Left ventricle myocardium inferior (tissue), 1 donor: ENCODE measurements at places on chromosomes 16 and 17.

DNA sequence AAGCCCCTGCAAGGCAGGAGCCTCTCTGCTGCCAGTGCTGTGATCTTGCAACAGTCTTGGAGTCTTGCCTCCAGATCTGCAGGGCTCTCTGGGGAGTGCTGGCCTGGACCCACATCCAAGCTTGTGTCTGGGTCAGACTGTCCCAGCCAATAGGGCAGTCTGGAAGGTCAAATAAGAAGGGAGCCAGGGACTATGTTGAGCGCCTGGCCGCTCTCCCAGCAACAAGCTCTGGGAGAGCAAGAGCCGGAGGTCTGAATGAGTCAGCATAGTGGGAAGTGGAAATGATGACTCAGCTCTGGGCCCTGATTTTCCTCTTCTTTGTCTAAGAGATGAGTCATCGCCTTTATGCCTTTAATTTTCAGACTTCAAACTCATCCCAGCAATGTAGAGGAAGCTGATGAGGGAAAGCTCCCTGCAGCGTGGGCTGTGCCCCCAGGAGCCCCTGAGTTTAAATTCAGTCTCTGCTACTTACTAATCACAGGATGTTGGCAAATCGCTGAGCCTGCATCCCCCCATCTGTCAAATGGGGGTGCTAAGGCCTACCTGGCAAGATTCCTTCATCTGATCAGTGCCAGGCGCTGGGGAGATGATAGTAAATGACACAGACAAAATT, 43.6 kb upstream of the HAPSTR1 start:
- H3K27me3 ChIP-seq: no peaks in the 10 kb centered on the region
- peak; percentile 85 for DNase-seq
- no peaks in the 10 kb centered on the region for H3K36me3 ChIP-seq
- H3K27ac ChIP-seq: peak overlapping the region; percentile 82

GRCh38 chr17:64779376-64780095, 117.4 kb upstream of the SMURF2 start:
- H3K36me3 ChIP-seq: peaks cover 11% of the 10 kb centered on the region
- H3K4me1 ChIP-seq: peaks cover 68% of the 10 kb centered on the region
- H3K27ac ChIP-seq: peak overlapping the region; percentile 87
- H3K27me3 ChIP-seq: peaks cover 70% of the 10 kb centered on the region
- peak overlapping the region; percentile 72 for H3K4me3 ChIP-seq

- no peak overlapping the region for H3K27ac ChIP-seq
- H3K27me3 ChIP-seq: peaks cover 98% of the 10 kb centered on the region
- peaks cover 32% of the 10 kb centered on the region for H3K4me1 ChIP-seq
- DNase-seq: no peak
These were observed 1.1 kb upstream of the HNF1B start for GRCh38 chr17:37745801-37746426.

GRCh38 chr17:6576038-6576785, 19.9 kb upstream of the PITPNM3 start:
- no peaks in the 10 kb centered on the region for H3K27me3 ChIP-seq
- H3K4me1 ChIP-seq: peaks cover 15% of the 10 kb centered on the region
- no peak overlapping the region for H3K27ac ChIP-seq
- DNase-seq: no peak
- H3K36me3 ChIP-seq: peaks cover 20% of the 10 kb centered on the region

DNA sequence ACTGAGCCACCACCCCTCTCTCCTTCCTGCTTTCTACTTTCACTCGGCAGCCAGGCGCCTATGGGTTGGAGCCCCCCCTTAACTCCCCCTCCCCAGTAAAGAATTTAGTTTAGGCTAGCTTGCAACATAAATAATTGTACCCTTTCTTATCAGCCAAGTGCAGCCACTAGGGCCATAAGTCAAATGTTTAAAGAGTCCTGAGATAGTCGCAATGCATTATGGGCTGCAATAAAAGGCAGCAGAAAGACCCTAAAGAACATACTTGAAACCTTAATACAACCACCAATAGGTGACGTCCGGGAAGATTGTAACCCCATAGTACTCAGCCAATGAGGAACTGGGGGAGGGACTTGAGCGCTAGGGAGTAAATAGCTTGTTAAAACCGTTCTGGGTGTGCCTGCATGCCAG, 40.5 kb downstream of the C16orf82 start:
- DNase-seq: no peak
- H3K36me3 ChIP-seq: no peaks in the 10 kb centered on the region
- peaks cover 44% of the 10 kb centered on the region for H3K27me3 ChIP-seq
- peaks cover 12% of the 10 kb centered on the region for H3K4me1 ChIP-seq
- no peak overlapping the region for H3K4me3 ChIP-seq

- H3K4me1 ChIP-seq: no peaks in the 10 kb centered on the region
- no peak overlapping the region for H3K27ac ChIP-seq
- H3K36me3 ChIP-seq: no peaks in the 10 kb centered on the region
- no peak for DNase-seq
- peaks cover 62% of the 10 kb centered on the region for H3K27me3 ChIP-seq
These were observed 3.5 kb downstream of the MEFV start for GRCh38 chr16:3252967-3253366.

DNA sequence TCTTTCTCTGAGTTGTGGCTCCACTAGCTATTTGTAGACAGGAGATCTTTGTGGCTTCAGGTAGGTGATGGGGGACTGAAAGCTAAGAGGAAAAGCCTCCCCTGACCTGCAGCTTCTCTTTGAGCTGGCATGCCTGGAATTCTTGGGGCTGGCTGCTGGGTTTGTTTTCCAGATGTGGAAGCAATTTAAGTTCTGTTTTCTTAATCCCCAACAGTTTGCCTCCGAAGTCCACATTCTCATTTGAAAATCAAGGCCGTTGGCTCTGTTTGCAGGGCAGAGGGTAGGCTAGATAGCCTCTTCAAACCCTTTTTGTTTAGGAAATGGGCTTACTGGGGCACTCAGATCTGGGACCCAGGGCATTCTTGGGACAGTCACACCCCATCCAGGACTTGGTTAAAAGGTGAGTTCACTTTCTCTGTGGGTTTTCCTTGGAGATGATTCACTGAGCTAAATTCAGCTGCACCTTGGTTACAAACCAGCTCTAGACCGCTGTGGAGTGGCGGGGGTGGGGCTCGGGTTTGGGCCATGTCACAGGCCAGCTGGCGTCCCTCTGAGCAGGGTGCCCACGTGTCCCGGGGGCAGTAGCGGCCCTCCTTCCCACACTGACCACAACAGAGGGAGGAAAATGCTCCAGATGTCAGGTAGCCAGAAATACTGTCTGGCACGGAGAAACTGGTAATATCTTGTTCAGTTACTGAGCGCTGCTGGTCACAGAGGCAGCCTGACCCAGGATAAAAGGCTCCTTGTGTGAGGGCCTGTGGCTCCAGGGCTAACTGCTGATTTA, 108.5 kb downstream of the RAB11FIP4 start:
- H3K27ac ChIP-seq: peak overlapping the region; percentile 84
- H3K36me3 ChIP-seq: no peaks in the 10 kb centered on the region
- peak overlapping the region; percentile 23 for H3K4me3 ChIP-seq

- peak; percentile 62 for DNase-seq
- no peaks in the 10 kb centered on the region for H3K36me3 ChIP-seq
- H3K4me1 ChIP-seq: no peaks in the 10 kb centered on the region
- no peak overlapping the region for H3K4me3 ChIP-seq
These were observed 27.0 kb upstream of the NXPH3 start for GRCh38 chr17:49548506-49549310.

- peaks cover 5% of the 10 kb centered on the region for H3K4me1 ChIP-seq
- no peak overlapping the region for H3K27ac ChIP-seq
- H3K27me3 ChIP-seq: peaks cover 14% of the 10 kb centered on the region
- no peak overlapping the region for H3K4me3 ChIP-seq
These were observed 25.2 kb downstream of the CNGB1 start for GRCh38 chr16:57945740-57946138.

DNA sequence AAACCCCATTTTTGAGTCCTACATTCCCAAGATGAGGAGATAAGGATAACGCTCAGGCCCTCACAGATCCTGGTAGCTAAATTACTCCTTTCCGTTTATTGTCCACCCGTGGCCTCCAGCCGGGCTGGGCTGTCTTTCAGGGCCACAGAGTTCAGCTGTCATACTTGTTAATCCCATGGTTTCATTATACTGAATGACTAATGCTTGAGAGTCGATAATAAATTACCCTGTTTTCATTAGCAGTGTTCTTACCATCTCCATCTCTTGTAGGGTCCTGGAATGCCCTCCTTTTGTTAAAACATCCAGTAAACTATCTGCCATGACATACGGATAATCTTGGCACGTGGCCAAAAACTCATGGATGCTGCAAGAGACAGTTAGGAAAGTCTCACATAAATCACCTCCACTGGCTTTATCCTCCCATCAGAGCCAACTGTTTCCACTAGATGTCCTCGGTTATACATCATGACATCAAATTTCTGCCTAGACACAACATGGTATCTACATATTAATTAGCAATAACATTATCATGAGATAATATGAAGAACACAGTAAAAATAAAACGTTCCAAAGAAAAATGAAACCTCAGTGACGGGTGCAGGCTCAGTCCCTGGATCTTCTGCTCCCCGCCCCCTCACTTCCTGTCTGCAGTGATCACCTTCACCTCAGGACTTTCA, 45.3 kb downstream of the BRD7 start:
- no peak for DNase-seq
- no peak overlapping the region for H3K4me3 ChIP-seq
- H3K36me3 ChIP-seq: peaks cover 83% of the 10 kb centered on the region
- no peaks in the 10 kb centered on the region for H3K27me3 ChIP-seq
- H3K27ac ChIP-seq: no peak overlapping the region
- no peaks in the 10 kb centered on the region for H3K4me1 ChIP-seq

- no peaks in the 10 kb centered on the region for H3K36me3 ChIP-seq
- H3K27me3 ChIP-seq: no peaks in the 10 kb centered on the region
- no peak overlapping the region for H3K4me3 ChIP-seq
- peaks cover 80% of the 10 kb centered on the region for H3K4me1 ChIP-seq
- peak overlapping the region; percentile 39 for H3K27ac ChIP-seq
- no peak for DNase-seq
These were observed 67.8 kb downstream of the ANKRD11 start for GRCh38 chr16:89422527-89422904.

DNA sequence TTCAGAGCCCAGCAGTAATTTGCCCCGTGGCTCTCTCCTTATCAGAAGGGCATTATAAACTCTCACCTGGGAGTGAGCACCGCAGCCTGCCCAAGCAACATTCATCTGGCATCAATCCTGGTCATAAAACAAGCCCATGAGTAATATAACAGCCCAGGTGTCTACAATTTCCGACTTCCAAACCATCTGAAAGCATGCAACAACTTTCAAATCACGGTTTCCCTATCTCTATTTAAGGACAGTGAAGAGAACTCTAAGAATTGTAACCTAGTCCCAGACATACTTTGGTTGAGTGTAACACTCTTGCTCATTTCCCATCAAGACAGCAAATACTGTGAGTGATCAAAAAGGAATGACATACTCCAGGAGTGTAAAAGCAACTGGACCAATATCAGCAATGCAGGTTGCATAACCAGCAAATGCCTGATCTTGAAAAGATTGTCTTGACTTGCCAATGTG, 487.4 kb upstream of the SOX9 start:
- no peaks in the 10 kb centered on the region for H3K36me3 ChIP-seq
- H3K4me3 ChIP-seq: no peak overlapping the region
- H3K27ac ChIP-seq: no peak overlapping the region
- DNase-seq: no peak

DNA sequence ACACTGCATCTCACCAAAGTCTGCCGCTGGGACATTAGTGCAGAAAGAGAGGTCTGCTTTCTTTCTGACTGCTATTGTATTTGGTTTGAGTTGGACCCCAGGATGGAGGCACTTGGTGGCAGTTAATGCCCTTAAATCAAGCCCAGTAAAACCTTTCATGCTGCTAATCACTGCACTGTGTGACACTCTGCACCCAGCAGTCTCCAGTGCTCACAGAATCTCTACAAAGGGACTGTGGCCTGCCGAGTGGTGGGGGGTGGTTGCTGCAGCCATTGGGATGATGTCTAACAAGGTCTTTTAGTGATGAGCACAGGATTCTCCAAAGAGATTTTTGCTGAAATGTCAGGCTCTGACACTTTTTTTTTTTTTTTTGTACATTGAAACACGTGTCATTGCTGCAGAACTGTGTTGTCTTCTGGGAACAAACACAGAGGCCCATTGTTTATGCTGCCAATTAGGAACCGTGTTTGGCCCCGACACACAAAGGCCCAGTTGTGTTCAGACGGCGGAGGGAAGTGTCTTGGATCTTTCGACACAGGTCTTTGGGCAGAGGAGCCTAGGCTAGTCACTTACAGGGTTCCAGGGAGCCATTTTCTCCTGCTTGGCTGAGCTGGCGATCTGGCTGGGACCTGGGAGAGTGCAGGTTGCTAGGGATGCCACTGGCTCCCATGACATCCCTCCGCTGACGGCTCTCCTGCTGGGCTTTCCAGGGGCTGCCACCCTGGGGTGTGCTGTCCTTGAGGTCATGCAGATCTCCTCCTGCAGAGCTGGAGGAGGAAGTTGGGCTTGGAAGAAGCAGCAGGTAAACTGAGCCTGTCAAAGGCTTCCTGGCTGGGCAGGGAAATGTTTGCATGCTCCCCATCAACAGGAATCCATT, 16.2 kb upstream of the TNRC6C start:
- H3K27me3 ChIP-seq: no peaks in the 10 kb centered on the region
- H3K4me1 ChIP-seq: no peaks in the 10 kb centered on the region
- no peak overlapping the region for H3K27ac ChIP-seq
- no peaks in the 10 kb centered on the region for H3K36me3 ChIP-seq
- DNase-seq: peak; percentile 30

- H3K4me1 ChIP-seq: peaks cover 9% of the 10 kb centered on the region
- no peaks in the 10 kb centered on the region for H3K27me3 ChIP-seq
- no peaks in the 10 kb centered on the region for H3K36me3 ChIP-seq
- no peak overlapping the region for H3K27ac ChIP-seq
These were observed 85.2 kb downstream of the FTO start for GRCh38 chr16:53789137-53789536.

DNA sequence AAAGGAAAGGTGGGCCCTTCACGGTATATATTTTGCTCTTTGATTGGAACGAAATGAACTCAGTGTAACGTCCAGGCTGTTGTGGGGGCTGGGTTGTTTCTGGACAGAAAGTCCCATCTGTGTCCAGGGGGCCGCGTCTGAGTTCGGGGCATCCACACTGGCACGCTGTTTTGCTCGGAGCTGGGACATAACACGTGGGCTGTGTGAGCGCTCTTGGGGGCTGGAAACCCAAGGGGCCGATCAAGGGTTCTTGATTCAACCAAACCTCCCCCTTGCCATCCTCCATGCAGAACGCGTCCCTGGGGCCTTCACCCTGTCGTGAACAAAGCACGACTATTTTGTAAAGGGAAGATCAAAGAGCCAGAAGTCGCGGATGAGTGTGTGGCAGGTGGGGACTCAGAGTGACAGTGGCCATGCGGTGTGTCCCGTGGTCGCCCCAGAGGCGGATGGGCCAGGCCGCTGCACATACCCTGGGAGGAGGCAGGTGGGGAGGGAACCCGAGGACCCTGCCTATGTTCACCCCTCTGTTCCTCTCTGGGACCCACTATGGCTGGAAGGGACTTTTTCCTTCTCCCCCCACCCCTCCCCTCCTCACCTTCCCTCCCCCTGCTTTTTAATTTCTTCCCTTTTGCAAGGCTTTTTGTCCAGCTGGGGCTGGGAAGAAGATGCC, 387.2 kb downstream of the SEC14L1 start:
- H3K4me1 ChIP-seq: peaks cover 22% of the 10 kb centered on the region
- no peak overlapping the region for H3K27ac ChIP-seq
- H3K4me3 ChIP-seq: peak overlapping the region; percentile 62
- peaks cover 38% of the 10 kb centered on the region for H3K27me3 ChIP-seq
- no peaks in the 10 kb centered on the region for H3K36me3 ChIP-seq

- no peak overlapping the region for H3K4me3 ChIP-seq
- H3K4me1 ChIP-seq: peaks cover 30% of the 10 kb centered on the region
- H3K27ac ChIP-seq: peak overlapping the region; percentile 53
These were observed 27.6 kb downstream of the NXPH3 start for GRCh38 chr17:49603238-49603637.

GRCh38 chr17:69597898-69598692, 183.6 kb downstream of the MAP2K6 start:
- H3K36me3 ChIP-seq: no peaks in the 10 kb centered on the region
- H3K4me3 ChIP-seq: no peak overlapping the region
- peak overlapping the region; percentile 59 for H3K27ac ChIP-seq
- H3K4me1 ChIP-seq: peaks cover 10% of the 10 kb centered on the region
